ENCODE measurements at places on chromosomes 4 and X.
A peak's percentile ranks its signal among the peaks of the same experiment; 100 is the strongest.

GRCh38 chrX:105307762-105308161 lies 87.3 kb upstream of the TEX13A start:
- DNase-seq, result no peak

- DNase-seq, result no peak
Observed at GRCh38 chr4:156829201-156829873, 142.3 kb downstream of the PDGFC start.

DNA sequence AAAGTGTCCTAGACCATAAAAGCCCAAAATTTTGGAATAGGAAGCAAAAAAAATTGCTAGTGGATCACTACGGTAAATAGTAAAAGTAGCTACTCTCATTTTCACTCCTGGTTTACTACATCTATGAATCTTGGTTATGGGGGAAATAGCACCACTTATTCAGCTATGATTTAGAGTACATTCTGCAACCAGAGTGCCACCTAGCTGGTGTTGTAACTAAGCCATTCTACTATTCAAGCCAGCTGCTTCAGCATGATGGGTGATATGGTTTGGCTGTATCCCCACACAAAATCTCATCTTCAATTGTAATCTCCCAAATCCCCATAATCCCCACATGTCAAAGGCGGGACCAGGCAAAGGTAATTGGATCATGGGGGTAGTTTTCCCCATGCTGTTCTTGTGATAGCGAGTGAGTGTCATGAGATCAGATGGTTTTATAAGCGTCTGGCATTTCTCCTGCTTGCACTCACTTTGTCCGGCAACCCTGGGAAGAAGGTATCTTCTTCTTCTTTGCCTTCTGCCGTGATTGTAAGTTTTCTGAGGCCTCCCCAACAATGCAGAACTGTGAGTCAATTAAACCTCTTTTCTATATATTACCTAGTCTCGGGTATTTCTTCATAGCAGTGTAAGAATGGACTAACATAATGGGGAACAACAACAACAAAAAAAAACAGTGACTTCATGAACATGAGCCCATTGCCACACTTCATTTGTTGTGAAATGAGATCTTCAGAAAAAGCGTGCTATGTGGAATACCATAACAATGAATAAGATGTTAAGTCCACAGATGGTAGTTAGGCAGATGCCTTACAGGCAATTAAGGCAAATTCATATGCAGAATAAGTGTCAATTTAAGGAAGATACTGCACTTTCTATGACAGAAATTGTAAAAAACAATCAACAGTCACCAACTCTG lies 280.1 kb downstream of the PABPC4L start:
- DNase-seq, result no peak

DNA sequence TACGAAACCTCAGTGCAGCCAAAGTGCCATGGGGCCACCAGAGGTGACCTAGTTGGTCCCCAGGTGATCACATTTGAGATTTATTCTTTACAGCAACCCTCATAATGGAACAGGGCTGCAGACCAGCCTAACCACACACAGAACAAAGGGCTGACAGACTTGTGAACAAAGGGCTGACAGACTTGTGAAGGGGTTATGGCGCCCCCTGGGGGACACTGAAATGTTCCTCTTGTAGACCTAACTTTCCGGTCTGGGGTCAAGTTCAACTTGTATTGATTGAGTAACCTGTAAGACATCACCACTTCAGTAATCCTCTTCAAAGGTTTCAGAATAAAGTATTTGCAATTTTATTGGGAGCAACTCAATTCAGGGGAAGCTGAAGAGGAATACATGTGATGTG lies 175.9 kb upstream of the RPS6KA3 start:
- DNase-seq, result peak; percentile 62

- peak; percentile 16 for DNase-seq
Observed at GRCh38 chrX:8743126-8743732, 11.3 kb upstream of the ANOS1 start.

DNA sequence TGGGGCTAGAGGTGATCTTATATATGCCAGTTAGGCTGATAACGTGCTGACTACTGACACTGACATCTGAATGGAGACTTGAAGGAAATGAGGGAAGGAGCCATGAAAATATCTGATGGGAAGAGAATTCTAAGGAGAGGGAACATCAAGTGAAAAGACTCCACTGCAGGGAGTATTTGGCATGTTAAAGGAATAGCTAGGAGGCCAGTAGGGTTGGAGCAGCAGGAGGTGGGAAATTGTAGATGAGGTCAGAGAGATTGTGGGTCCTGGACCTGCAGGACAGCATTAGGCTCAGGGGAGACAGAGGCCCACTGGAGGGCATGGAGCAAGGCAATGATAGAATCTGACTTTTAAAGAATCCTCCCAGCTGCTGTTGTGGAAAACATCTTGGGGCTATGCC lies 55.8 kb upstream of the NSUN7 start:
- no peak for DNase-seq

GRCh38 chrX:39674490-39675161 lies 423.1 kb downstream of the BCOR start:
- no peak for DNase-seq

DNA sequence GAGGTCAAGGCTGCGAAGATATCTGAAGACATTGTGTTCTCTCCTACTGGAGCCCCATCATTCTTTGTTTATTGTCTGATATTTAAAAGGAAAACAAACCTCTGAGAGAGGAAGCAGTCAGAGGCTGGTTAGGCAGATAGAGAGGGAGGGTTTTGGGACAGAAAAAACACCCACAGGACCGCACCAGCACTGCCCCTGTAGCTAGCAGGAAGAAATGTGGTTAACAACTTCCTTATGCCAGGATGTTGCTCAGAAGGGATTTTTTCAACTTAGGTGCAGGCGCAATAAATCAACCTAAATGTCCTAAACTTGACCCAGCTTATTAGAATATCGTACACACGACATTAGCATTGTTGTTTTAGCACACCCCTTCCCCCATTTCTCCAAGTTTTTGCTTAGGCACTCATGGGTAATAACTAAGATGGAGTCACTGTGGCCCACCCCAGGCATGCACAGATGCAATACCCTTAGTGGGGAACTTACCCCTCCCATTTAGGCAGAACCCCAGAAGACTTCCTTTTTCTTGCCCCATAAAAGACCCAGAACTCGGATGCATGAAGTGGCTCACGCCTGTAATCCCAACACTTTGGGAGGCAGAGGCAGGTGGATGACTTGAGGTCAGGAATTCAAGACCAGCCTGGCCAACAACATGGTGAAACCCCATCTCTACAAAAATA lies 2.8 kb upstream of the ZNF718 start:
- DNase-seq, result no peak

DNA sequence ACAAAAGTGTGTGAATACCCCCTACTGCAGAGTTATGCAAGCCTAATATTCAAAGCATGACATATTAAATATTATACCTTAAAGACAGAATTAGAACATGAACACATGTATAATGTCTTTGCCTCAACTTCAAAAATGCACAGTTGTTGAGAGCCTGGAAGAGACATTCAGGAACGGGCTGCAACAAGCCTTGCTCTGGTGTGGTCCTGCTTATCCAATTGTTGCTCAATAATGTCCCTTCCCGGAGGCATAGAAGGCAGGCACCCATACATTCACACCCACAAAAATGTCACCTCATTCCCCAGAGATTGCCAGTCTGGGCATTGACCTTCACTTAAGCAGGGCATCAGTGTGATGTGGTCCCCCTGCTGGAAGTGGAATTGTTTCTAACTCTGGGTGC lies 238.8 kb downstream of the CBR4 start:
- DNase-seq, result no peak

DNA sequence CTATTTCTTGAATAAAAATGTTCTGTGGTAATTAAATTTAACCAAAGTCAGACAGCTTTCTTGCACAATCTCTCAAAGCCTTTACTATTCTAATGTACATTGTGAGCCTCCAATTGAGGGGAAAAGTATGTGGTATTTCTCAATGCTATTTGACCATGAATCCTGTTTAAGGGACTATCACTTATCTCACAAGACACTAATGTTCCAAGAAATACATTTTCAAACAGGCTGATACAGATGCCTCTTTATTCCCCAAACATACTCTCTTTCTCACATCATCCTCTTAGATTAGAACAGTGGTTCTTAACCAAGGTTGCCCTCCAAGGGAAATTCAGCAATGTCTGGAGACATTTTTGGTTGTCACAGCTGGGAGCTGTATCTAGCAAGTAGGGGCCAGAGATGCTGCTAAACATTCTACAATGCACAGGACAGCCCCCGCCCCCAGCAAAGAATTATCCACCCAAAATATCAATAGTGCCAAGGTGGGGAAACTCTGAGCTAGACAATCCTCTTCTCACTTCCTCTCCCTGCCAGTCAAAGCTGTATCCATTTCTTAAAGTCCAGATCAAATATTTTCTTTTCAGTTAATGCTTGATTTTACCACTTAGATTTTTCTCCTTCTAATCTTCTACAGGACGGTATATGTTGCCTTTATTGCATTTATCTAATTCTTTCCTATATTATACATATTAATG lies 129.2 kb upstream of the TRIM2 start:
- no peak for DNase-seq

GRCh38 chr4:162201673-162202072 lies 37.9 kb upstream of the FSTL5 start:
- DNase-seq, result no peak

- peak; percentile 43 for DNase-seq
Observed at GRCh38 chrX:69538321-69538876, 34.3 kb downstream of the NALF2 start.

DNA sequence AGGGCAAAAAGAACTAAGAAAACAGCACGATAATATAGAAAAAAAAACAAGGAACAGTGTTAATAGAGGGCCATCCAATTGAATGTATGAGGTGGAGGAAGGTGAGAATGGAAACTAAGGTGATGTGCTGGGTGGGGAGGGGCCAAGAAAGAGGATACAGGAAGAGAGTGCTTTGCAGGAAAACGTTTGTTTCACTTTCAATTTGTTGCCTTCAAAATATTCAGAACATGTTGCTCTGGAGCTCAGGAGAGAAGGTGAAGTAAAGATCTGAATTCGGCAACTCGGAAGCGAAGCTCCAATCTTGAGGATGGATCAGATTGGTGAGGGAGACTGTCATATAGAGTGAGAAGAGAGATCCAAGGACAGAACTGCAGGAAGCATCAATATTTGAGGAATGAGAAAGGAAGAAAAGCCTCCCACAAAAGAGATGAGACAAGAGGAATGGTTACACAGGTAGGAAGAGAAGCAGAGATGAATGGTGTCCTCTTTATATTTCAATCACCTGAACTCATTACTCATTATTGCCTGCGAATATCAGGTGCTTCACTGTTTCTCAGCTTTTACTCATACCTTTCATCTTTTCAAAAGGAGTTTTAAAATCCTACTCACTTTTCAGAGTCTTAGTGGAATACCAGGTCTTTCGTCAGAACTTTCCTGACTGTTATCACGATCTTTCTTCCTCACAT lies 14.7 kb upstream of the SEC24D start:
- DNase-seq, result no peak

- DNase-seq, result no peak
Observed at GRCh38 chrX:111071542-111072277, 24.3 kb upstream of the PAK3 start.

- no peak for DNase-seq
Observed at GRCh38 chr4:75251547-75251946, 262.7 kb downstream of the RCHY1 start.

DNA sequence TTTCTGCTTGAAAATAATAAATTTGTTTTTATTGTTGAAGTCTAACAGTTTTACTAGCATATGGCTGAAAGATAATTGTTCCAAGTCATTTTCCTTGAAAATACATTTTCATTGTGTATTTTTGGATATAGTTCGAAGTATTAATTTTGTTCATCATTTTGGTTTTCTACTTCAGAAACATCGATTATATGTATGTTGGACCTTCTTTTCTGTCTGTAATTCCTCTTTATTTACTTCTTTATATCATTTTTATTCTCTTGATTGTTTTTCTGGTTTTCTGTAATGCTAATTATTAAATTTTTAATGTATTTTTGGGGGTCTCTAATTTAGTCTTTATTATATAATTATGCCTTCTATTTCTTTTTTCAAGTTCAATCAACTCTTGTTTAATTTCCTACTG lies 407.1 kb upstream of the FRG1 start:
- DNase-seq, result no peak

GRCh38 chr4:51895816-51896408 lies 53.0 kb downstream of the DCUN1D4 start:
- peak; percentile 13 for DNase-seq

DNA sequence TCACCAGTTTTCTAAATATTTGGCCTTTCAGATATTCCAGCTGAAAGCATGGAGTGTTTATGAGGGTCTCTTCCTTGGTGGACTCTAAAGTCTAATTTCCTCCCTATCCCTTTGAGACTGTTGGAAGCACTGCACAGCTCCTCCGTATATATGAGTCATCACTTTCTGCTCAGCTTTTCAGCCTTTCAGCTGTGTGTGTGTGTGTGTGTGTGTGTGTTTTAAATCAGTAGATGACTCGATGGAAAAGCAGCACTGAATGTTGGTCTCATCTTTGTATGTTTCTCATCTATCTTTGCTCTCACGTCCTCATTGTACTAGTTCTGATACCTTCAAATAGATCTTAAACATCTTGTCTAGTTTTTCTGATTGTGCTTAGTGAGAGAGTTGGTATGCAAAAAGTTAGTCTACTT lies 81.6 kb downstream of the ZFX start:
- DNase-seq, result no peak

DNA sequence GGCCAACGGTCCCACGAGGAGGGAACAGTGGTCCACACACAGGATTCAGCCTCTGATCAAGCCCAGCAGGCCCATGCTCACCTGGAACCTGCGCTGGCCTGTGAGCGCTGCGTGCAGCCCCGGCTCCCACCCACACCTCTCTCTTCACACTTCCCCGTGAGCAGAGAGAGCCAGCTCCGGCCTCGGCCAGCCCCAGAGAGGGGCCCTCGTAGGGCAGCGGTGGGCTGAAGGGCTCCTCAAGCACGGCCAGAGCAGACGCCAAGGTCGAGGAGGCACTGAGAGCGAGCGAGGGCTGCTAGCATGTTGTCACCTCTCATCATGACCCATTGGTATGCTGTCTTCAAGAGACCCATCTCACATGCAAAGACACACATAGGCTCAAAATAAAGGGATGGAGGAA lies 83.0 kb upstream of the FMR1 start:
- DNase-seq, result no peak

- no peak for DNase-seq
Observed at GRCh38 chrX:148426467-148426866, 74.0 kb upstream of the AFF2 start.

DNA sequence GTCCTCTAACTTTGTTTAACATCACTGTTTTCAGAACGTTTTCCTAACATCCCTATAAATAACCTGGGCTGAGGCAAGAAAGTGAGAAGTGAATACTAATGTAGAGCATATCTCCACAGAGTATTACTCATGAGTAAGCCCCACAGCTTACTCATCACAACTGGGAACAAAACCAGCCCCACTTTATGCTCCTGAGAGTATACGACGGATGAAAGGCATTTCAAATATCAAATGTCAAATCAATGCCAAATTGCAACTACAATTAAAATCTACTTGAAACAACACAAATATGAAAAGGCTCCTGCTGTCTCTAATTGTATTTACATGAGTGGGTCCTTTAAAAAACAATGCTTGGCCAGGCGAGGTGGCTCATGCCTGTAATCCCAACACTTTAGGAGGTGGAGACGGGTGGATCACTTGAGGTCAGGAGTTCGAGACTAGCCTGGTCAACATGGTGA lies 41.2 kb downstream of the SH3RF1 start:
- no peak for DNase-seq

All from T-helper 17 cell (primary cell).